LNCaP clone FGC (cell line): ENCODE measurements at places on chromosomes 5 and 9.
A peak's percentile ranks its signal among the peaks of the same experiment; 100 is the strongest.

GRCh38 chr5:127934791-127935256, 148.7 kb upstream of the SLC12A2 start:
- peak; percentile 84 for DNase-seq

DNA sequence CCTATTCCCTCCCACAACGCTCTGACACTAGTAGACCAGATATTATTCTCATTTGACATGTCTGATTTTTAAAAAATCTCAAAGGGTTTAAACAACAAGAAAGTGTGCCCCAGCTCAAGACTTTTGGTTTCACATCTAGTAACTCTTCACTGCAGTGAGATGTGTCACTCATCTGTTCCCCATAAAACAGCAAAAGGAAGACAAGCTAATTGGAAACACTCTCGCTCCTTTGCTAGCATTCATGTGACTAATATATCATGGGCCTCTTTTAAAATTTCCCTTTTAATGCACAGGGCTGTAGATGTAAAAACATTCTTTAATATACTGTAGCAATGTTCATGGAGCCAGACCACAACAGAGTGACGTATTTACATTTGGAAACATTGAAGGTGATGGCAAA, 372.6 kb downstream of the ZNF608 start:
- DNase-seq = no peak

DNA sequence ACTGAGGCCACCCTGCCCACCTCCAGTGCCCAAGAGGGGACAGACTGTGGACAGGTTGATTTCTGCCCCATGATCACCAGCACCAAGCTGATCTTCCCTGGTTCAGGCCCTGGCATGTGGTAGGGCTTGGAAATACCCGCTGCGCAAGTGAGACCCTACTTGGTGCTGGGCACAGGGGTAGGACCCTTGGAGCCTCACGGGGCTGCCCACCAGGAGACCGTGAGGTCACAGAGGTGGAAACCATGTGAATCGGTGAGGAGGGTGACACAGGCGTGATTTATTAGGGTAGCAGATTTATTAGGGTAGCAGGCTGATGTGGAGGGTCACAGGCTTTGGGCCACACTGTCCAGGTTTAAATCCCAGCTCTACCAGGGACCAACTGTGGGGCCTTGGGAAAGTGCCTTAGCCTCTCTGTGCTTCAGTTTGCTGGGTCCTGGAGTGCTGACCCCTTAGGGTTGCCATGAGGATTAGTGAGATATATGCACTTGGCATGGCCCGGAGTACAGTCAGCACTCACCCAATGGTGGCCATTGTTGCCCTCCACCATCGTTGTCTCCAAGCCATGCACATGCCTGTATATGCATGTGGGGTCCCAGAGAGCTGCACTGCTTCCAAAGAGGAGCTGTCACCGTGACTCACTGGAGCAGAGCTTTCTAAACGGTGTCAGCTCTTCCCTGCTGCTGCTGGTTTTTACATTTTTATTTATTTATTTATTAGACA, 20.9 kb upstream of the DUSP1 start:
- no peak for DNase-seq

DNA sequence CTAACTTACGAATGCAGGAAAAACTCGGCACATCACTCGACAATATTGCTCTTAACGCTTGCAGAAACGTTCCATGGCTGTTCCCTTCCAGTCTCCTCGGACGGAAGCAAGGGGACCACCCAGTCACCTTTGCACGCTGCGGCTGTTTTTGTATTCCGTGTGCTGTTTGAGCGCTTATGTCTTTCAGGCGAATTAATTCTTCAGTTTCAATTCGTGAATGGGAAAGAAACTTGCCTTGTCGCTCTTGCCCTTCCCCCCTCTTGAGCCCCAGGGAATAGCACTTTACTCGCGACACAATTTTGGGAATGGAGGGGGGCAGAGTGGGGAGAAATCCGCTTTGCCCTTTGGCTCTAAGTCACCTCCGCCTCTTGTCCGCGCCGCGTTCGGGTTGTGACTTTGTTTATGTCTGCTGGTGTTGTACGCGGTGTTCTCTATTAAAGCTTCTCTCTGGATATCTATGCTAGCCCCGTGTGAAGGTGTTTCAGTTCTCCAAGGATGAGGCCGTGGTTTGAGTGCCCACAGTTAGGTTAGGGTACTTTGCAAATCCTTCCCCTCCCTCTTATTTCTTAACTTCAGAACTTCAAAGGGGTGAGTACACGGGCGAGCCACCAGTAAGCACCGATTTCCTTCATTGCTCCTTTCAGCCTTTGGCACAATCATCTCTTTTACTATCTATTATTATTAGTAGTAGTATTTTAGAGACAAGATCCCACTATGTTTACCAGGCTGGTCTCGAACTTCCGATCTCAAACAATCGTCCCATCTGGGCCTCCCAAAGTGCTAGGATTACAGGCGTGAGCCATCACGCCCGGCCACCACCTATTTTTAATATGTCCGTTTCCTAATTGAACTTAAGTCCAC, 2.7 kb downstream of the FOXB2 start:
- no peak for DNase-seq

- no peak for DNase-seq
Measured at GRCh38 chr5:176693477-176693851, 46.2 kb downstream of the TSPAN17 start.

GRCh38 chr9:127522727-127523126, 71.4 kb downstream of the LRSAM1 start:
- no peak for DNase-seq

- DNase-seq = no peak
Measured at GRCh38 chr5:136014049-136015002, 14.5 kb upstream of the TGFBI start.

DNA sequence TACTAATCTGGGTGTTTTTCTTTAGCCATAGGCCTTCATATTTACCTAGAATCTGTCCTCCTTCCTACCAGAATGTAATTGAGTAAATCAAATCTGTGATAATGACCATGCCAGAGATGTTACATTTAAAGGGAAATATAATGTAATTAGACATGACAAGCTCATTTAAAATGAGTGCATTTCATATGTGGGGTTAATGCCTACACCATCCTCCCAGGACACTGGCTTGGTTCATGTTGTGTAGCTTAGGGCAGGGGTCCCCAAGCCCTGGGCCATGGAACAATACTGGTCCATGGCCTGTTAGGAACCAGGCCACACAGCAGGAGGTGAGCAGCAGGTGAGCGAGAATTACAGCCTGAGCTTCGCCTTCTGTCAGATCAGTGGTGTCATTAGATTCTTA, 276.9 kb upstream of the DAP start:
- DNase-seq = no peak

- DNase-seq = no peak
Measured at GRCh38 chr5:72064801-72065570, 42.3 kb upstream of the MAP1B start.

GRCh38 chr5:54421976-54422375, 33.5 kb upstream of the HSPB3 start:
- DNase-seq = no peak

DNA sequence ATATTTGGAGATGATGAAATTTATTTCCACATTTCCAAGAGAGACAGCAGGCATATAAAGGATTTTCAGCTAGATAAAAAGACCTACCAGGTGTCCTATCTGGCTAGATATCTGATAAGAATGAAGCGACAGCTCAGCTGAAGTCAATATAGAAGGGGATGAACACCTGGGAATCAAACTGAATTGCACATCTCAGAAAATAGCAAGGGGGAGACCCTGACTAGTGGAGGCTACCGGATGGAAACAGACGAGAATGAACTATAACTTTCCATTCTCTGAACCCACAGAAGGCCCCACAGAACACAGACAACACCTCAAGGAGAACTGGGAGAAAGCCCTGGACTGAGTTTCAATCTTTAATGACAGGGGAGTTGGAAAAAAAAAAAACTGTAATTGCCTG, 51.1 kb downstream of the CPLANE1 start:
- DNase-seq = no peak

DNA sequence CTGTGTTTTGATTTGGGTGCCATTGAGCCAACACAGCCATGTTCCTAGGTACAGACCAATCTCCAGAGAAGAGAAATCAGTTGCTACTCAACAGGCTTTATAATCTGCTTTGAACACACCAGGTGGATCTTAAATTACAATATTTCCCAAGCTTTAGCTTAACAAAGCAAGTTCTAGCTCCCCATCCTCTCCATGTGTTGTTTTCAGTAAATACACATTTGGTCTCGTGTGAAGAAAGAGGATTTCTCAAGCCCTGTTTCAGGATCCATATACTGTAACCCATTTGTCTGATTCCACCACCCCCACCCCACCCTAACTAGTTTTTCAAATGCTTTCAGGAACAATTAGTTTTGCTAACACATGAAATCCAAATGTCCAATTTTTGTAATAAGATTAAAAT, 109.6 kb upstream of the NIPBL start:
- DNase-seq = no peak

- DNase-seq = no peak
Measured at GRCh38 chr5:171308453-171309275, at the start of gene TLX3. TLX3 (plus strand) TSS chr5:171309248; CDS start chr5:171309366, 118 bp downstream.

DNA sequence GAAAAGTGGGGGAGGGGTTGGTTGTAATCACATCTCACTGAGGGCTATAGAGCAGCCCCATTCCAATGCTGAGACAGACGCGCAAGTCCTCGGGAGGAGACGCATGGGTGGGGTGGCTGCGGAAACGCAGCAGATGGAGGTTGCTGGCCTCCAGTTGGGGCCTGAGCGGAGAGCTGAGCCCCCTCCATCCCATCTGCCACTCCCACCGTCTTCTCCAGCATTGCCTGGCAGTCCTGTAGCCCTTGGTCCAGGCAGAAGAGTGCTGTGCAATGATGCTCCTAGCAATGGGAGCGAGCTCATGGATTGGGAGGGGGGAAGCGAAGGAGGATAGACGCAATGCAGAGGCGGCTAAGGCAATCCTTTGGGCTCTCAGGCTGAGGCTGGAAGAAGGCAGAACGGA, 79.4 kb upstream of the GLRA1 start:
- no peak for DNase-seq

- DNase-seq = no peak
Measured at GRCh38 chr5:21574961-21575360, 1278.2 kb downstream of the CDH12 start.

DNA sequence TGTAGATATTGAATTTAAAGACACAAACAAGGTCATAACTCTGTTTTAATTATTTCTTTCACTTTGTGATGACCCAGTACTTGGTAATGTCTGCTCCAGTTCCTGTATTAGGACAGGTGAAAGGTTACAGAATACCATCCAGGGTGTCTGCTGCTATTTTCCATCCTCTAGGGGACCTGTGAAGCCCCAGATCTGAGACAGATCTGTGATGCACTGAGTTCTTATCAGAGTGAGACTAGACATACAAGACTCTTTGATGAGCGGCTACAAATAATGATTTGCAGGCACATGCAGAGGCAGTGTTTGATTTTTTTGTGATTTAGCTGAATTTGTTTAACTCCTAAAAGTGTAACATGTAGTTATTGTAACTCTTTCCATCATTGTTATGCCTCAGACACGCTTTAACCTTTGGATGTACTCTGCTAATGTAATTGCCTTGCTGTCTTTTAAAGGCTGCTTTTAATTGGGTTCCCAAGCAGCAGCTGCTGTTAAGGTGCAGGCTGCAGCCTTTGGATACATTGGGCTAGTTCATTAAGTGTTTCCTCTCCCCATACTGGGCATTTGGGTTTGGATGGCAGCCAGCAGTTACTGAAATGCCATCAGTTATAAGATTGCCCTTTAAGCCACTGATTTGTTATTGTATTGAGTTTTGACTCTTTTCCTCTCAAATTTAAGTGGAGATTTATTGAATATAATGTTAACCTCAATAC, 63.3 kb downstream of the RASGRF2 start:
- no peak for DNase-seq

DNA sequence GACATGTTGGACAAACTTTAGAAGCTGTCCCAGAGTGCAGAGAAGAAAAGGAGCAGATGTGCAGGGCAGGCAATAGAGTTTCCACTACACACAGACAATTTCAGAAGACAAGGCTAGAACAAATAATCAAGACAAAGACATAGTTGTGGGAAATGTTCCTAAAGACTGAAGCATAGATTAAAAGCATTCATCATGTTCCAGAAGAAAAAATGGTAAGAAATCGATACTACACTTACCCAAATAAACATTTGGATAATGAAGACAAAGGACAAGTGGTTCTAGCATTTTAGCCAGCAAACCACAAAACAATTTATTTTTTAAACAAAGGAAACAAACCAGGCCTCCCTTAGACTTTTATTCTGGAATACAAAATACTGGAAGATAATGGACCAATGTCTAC, 97.9 kb downstream of the FSTL4 start:
- DNase-seq = no peak

DNA sequence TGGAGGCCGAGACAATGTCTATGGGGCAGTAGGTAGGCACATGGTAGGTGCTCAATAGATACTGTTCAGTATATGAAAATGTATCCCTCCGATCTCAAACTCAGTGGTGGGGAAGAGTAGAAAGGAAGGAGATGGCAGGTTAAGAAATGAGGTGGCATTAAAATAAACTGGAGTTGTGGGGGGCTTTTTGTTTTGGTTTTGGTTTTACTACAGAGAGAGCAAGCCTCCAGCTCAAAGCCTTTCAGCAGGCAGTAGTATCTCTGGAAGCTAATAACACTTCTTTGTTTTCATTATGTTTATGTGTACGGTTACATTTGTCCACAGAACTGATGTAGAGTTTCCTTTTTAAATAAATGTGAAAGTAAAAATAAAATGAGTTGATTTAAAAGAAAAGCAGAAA, 8.6 kb downstream of the MFAP3 start:
- no peak for DNase-seq

- no peak for DNase-seq
Measured at GRCh38 chr5:157020511-157021222, 38.2 kb downstream of the HAVCR1 start.

- no peak for DNase-seq
Measured at GRCh38 chr9:32954642-32955041, 46.8 kb downstream of the APTX start.

GRCh38 chr5:126516133-126516532, 78.9 kb downstream of the ALDH7A1 start:
- no peak for DNase-seq

DNA sequence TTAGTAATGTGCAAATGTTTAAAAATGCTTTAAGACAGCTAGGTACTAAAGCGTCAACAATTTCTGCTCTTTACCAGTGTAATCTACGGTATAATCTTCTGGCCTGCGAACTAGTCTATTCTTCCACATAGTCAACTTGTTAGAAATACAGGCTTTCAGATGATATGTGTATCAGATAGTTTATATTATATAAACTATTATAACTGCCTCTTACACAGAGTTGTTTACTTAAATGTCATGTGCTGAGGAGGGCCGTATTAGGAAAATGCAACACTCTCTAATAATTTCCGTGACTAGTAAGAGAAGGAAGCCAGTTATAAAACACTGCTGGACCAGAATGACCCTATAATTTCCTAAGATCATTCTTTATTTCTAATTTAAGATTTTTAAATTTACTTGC, 63.6 kb downstream of the WDR41 start:
- no peak for DNase-seq

- no peak for DNase-seq
Measured at GRCh38 chr5:64688391-64688790, 1.9 kb upstream of the SHISAL2B start.
